ENCODE measurements at places on chromosomes 2 and 18. TPM values are rescaled to one million over a fixed set of nuclear protein-coding genes. Genes with fewer than 3 reads are reported as not detected.

ZSWIM2 gene
- total RNA-seq: not detected

- no peaks in the 10 kb centered on the region for H3K36me3 ChIP-seq
- no peak for DNase-seq
- H3K4me1 ChIP-seq: no peaks in the 10 kb centered on the region
- no peak overlapping the region for H3K27ac ChIP-seq
These were observed 549.0 kb upstream of the SLC8A1 start for GRCh38 chr2:41000906-41001305.

DNA sequence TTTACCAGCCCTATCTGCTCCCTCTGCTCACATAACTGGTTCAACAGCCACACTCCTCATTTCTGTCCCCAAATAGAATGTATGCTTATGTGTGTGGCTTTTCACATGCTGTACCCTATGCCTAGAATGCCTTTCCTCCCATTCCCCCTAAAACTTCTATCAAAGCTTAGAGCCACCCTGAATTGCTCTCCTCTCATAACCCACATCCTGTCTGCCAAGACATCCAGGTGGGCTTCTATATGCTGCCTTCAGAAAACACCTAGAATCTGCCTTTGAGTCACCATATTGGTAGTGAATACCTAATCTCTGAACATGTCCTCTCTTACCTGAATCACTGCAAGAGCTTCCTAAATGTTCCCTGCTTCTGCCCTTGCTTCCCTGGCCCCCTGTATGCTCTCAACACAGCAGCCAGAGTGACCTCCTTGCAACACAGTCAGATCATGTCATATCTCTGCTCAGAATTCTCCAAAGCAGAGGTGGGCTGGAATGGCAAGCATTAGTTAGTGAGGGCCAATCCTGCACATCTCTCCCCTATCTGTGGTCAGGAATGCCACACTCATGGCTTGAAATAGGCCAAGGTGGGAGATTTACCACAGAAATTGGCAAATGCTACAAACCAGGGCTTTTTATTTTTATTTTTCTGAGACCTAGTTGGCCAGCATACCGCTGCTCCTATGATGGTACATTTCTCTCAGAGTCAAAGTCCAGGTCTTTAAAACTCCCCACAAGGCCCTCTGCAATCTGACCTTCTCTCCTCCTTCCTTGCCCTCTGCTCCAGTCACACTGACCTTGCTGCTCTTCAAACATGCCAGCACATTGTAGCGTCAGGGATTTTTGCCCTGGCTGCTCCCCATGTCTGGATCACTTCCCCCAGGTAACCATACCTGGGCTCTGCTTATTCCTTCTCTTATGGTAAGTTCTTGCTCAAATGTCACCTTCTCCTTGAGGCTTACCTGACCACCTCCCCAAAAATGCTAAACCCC, 111.8 kb upstream of the STON1 start:
- H3K4me3 ChIP-seq: no peak overlapping the region
- no peak overlapping the region for H3K27ac ChIP-seq
- DNase-seq: no peak
- H3K27me3 ChIP-seq: no peaks in the 10 kb centered on the region
- peaks cover 34% of the 10 kb centered on the region for H3K4me1 ChIP-seq

DNA sequence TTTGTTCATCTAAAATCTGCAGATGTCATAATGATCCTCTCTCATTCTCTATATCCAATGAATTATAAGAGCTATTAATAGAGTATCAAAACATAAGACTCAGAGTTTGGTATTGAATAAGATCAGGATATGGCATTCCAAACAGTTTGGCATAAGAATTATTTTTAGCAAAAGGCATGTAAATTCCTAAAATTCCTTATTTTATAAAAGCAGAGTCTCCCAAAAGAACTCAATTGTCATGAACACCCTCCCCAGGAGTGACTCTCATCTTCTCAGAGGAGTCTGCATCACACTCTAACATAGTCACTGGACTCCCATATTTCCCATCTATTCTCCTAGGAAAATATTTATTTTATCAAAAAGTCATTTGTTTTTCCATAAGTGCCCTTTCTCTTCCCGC, 1710.2 kb upstream of the SLC39A10 start:
- no peaks in the 10 kb centered on the region for H3K36me3 ChIP-seq
- DNase-seq: no peak
- no peak overlapping the region for H3K27ac ChIP-seq
- no peak overlapping the region for H3K4me3 ChIP-seq
- H3K27me3 ChIP-seq: no peaks in the 10 kb centered on the region

- H3K4me3 ChIP-seq: no peak overlapping the region
- H3K27ac ChIP-seq: no peak overlapping the region
- peaks cover 7% of the 10 kb centered on the region for H3K27me3 ChIP-seq
- no peaks in the 10 kb centered on the region for H3K36me3 ChIP-seq
- no peak for DNase-seq
These were observed 104.6 kb upstream of the EPHA4 start for GRCh38 chr2:221676566-221677172.

DNA sequence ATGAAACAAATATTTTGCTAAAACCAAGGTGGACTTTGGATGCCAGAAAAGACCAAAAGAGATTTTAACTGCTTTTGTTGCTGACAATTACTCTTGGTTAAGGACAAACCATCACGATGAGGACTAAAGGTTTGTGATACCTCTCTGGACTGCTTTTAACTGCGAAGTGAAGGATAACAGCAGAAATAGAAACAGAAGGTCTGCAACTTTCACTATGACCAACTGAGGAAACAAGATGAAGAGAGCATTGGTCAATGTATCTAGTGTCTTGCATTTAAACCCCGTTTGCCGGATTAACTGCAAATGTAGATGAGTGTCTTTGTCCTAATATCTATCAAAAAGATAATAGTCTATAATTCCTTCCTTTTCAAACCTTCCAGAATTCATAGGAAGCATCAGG, 541.7 kb downstream of the ERBB4 start:
- no peak for DNase-seq
- H3K36me3 ChIP-seq: no peaks in the 10 kb centered on the region
- H3K27me3 ChIP-seq: no peaks in the 10 kb centered on the region
- H3K4me1 ChIP-seq: no peaks in the 10 kb centered on the region
- no peak overlapping the region for H3K27ac ChIP-seq

GRCh38 chr2:217414429-217414828, 554.6 kb upstream of the TNP1 start:
- no peaks in the 10 kb centered on the region for H3K4me1 ChIP-seq
- H3K27ac ChIP-seq: peak overlapping the region; percentile 85
- H3K36me3 ChIP-seq: no peaks in the 10 kb centered on the region
- no peak overlapping the region for H3K4me3 ChIP-seq
- H3K27me3 ChIP-seq: no peaks in the 10 kb centered on the region
- DNase-seq: no peak

DNA sequence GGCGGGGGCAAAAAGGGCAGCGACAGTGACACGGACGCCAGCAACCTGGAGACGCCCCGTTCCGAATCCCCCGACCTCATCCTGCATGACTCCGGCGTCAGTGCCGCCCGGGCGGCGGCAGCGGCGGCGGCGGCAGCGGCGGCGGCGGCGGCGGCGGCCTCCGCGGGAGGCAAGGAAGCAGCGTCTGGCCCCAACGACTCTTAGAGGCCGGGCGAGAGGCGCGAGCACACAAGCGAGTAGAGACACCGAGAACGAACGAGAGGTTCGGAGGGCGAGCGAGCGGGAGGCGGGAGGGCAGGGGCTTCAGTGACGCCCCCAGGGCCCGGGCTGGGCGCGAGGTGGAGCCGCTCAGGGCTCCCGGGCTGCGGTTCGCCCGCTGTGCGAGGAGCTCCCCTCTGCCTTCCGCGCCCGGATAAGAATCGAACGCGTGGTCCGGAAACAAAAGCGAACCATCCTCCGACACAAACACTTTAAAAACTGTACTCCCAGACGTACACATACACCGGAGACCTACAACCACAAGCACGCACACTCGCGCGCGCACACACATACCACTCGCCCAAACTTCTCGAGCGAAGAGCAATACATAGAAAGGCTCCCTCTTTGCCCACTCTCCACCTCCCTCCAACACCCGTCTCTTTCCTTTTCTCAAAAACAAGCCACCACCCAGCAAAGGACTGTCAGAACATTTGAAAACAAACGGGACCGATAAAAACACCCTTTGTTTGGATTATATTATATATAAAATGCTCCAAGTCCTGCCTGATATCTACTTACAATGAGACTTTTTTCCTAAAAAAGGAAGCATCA, 2.8 kb downstream of the SP9 start:
- peak overlapping the region; percentile 50 for H3K4me3 ChIP-seq
- H3K27ac ChIP-seq: no peak overlapping the region
- no peaks in the 10 kb centered on the region for H3K36me3 ChIP-seq
- no peak for DNase-seq
- H3K27me3 ChIP-seq: peaks cover 62% of the 10 kb centered on the region
- H3K4me1 ChIP-seq: peaks cover 52% of the 10 kb centered on the region

GRCh38 chr18:73615506-73615905, 532.1 kb downstream of the FBXO15 start:
- no peaks in the 10 kb centered on the region for H3K36me3 ChIP-seq
- H3K4me1 ChIP-seq: no peaks in the 10 kb centered on the region
- H3K4me3 ChIP-seq: no peak overlapping the region
- no peaks in the 10 kb centered on the region for H3K27me3 ChIP-seq
- DNase-seq: no peak
- H3K27ac ChIP-seq: no peak overlapping the region

GRCh38 chr2:134689315-134689714, 29.5 kb downstream of the TMEM163 start:
- H3K27me3 ChIP-seq: no peaks in the 10 kb centered on the region
- H3K4me1 ChIP-seq: no peaks in the 10 kb centered on the region
- H3K4me3 ChIP-seq: no peak overlapping the region
- no peak for DNase-seq

Measured in esophagus squamous epithelium (tissue), 5 donors.